ENCODE measurements at places on chromosomes 1 and 21. TPM values are rescaled to one million over a fixed set of nuclear protein-coding genes. Genes with fewer than 3 reads are reported as not detected.

GRCh38 chr1:184499616-184500015 lies 112.8 kb downstream of the C1orf21 start:
- no peak for DNase-seq

DNA sequence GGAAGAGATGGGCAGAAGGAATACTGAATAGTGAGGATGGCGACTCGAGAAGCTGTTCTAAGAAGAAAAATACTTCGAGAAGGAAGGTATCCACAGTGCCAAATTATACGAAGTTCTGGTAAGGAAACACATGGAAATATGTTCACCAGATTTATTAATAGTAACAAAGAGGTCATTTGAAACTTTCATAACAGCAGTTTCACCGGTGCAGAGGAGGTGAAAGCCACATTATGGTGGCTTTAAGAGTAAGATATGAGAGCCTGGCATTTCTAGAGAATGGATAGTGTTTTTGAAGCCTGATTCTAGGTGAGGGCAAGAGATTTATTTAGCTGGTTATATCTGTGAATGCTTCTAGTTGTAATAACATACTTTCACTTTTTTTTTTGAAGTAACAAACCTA lies 56.2 kb downstream of the DPYD start:
- no peak for DNase-seq

DNA sequence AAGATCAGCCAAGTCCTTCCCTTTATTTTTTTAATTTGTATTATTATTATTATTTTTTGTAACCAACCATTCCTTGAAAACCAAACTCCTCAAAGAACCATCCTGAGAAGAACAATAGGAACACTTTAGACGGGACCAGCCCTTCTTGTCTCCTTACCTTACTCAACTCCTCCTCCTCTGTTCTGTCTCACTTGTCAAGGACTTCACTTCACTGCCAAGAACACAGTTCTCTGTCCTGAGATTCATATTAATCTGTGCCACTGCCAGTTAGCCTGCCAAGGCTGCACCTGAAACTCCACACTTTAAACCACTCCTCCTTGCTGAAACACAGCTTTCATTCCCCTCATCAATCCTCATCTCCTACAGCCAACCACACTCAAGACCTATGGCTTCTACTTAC lies 73.8 kb upstream of the ATP1A1 start:
- DNase-seq = no peak

DNA sequence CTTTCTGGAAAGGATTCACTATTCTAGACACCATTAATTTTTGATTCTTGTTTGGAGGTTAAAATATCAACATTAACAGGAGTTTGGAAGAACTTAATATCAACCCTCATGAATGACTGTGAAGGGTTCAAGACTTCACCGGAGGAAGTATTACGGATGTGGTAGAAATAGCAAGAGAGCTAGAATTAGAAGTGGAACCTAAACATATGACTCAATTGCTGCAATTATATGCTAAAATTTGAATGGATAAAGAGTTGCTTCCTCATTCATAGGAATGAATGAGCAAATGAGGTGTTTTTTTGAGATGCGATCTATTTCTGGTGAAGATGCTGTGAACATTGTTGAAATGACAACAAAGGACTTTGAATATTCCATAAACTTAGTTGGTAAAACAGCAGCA lies 77.9 kb upstream of the TNFSF4 start:
- no peak for DNase-seq

GRCh38 chr1:109112056-109112651 lies 1.8 kb upstream of the ELAPOR1 start:
- no peak for DNase-seq

DNA sequence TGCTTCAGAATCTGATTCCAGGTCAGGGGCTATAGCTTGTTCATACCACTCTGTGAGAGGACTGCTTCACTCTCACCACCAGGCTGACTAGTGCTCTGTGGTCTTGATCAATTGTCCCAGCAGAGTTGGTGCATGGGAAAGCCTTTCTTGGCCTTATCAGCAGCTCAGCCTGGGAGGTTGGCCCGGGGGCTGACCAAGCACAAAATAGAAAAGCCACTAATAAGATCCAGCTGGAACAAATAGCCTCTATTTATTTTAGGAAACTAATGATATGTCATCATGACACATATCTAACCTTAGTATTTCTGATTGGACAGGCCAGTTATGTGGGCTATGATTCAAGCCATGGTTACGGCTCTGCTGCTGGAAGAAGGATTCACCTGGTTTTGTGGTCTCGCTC lies 134.2 kb downstream of the GDAP2 start:
- DNase-seq = no peak

GRCh38 chr1:241999026-241999425 lies at the start of gene MAP1LC3C:
Gene MAP1LC3C (minus strand): TSS chr1:241999098. CDS start chr1:241999008, 90 bp downstream.
- no peak for DNase-seq

DNA sequence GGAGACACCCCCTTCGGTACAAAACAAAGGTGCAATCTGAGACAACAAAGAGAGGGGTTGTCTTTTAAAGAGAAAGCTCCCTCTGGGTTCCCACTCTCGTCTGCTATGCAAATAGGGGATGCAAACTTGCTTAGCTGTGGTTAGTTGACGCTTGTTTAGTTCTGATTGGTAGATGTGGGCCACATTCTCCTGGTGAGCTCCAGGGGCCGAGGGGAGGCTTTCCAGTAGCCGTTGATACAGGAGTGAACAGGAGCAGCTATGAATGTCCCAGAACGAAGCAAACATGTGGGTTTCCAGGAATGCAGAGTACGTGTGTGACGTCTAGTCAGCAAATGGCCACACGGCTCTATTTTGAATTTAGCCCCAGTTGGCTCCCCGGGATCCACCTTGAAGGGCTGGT lies 14.7 kb downstream of the TFF2 start:
- DNase-seq = no peak

- no peak for DNase-seq
Observed at GRCh38 chr1:111496398-111496797, 7.0 kb downstream of the ADORA3 start.

GRCh38 chr1:116748272-116748671 lies 6.0 kb upstream of the CD2 start:
- no peak for DNase-seq

DNA sequence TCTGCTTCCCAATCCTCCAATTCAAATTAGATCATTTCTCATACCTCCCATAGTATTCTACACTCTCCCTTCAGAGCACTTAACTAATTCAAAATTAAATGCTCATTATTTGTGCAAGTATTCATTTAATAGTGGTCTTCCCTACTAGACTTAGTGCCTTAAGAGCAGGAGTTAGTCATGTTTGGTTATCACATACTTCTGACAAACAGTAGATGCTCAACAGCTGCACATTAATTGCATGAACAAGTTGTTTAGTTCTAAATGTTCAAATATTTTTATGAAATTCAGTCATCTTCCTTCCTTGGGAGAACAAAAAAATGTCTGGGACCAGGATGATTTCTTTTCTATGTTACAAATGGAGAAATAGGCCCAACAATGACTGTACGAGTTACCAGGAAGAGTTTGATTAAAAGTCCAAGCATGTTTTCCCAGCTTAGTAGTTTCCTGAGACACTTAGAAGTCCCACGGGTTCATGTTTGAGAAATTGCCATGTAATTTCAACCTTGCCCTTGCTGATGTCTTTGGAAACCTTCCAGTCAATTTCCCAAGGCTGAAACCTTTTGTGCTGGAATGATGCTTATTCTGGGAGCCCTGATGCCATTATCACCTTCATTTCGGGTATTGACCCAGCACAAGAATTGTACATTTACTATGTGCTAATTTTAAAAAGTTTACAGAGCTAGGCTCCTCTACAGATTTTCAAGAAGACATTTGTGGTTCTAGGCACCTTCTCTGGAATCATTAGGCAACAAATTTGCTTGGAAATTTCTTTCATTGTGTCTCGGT lies 437.9 kb upstream of the PLXNA2 start:
- DNase-seq = no peak

DNA sequence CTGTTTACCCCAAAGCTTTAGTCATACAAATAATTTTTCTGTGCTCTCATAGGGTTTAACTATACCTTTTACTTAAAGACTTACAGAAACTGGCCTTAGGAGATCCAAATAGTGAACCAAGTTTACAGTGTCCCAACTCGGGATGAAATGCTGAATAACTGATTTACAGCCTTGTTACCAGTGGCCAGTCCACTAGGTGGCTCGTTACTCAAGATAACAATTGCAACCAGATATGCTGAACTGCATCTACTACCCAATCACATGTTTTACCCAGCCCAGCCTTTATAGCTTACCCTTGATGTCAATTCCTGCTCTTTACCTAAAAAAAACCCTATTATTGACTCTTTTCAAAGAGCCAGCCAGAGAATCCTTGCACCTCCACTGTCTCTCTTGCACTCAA lies 1148.8 kb upstream of the ADGRL4 start:
- no peak for DNase-seq

GRCh38 chr1:118982266-118982665 lies 5.9 kb downstream of the TBX15 start:
- no peak for DNase-seq

DNA sequence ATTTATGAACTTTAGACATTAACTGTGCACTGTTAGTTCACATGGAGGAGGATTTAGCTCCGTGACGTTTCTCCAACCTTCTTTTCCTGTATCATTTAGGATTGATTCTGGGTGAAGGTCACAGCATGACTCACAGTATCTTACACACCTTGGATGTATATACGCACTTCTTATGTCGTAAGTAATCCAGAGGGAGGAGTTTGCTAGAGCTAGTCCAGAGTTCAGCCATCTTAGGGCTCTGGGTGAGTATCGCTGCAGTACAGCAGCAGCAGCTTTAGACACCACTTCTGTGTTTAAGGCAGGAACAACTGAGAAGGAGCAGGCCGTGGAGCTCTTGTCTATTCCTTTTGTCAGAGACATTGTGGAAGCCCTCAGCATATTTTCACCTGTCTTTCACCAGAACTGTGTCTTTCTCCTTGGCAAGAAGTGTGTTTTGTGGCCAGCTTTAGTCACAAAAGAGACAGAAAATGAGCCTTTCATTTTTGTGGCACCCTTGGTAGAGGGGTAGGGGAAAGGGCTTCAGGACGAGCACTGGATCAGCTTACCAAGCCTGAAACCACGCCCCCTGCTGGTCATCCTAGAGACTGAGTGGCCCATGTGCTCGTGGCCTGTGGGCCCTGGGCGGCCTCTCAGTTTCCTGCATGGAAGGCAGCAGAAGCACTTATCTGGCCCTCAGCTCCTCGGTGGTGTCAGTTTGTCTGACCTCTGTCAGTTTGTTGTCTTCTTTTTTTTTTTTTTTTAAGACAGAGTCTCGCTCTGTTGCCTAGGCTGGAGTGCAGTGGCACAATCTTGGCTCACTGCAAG lies 64.0 kb downstream of the ADARB1 start:
- DNase-seq = peak; percentile 91

DNA sequence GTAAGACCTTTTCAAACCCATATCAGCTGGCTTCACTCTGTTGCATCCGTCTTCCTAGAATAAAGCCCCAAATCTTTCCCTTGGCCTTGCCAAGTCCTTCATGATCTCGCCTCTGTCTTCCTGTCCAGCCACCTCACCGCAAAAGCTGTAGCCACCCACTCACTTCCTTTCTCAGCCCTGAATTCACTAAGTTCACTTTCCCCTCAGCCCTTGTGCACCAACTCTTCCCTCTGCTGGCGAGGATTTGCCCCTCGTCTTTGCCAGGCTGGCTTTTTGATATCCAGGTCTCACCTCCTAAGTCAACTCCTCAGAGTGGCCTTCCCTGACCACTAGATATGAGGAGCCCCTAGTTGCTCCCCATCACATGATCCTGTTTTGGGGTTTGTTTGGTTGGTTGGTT lies 3.9 kb upstream of the COL16A1 start:
- no peak for DNase-seq

Gene FAM43B
- total RNA-seq = not detected

Gene ERG
- total RNA-seq = 7.8 TPM

Gene EPHA2
- total RNA-seq = 83.8 TPM

Gene SPATA6
- 12.0 TPM for total RNA-seq

Gene CAMSAP2
- total RNA-seq = 37.6 TPM
